Esophagus squamous epithelium (tissue), 5 donors: ENCODE measurements at places on chromosomes 5 and 9.

DNA sequence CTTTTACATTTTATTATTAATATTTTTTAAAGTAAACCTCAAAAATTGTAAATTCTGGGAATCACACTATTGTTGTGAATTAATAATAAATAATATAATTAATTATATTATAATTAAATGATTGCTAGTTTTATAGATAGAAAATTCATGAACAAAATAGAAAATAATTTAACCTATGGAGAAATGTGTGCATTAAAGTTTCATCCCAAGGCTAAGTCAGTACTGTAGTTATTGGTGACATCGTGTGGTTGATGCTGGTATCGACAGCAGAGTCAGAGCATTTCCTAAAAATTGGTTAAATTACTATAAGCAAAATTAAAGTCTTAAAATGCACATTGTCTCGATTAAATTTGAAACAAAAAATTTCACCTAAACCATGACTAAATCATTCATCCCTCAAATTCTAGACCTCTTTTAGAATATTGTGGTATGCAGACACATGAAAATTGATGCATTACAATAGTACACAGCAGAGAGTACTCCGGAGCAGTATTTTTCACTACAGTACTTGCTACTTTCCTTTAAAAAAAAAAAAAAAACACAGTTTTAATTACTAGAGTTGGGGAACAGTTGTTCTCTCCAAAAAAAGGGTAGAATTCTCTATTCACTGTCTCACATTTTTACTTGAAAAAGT lies 73.9 kb downstream of the RORB start:
- DNase-seq = no peak

- DNase-seq = no peak
These were observed 255.9 kb downstream of the PSAT1 start for GRCh38 chr9:78552802-78553201.

DNA sequence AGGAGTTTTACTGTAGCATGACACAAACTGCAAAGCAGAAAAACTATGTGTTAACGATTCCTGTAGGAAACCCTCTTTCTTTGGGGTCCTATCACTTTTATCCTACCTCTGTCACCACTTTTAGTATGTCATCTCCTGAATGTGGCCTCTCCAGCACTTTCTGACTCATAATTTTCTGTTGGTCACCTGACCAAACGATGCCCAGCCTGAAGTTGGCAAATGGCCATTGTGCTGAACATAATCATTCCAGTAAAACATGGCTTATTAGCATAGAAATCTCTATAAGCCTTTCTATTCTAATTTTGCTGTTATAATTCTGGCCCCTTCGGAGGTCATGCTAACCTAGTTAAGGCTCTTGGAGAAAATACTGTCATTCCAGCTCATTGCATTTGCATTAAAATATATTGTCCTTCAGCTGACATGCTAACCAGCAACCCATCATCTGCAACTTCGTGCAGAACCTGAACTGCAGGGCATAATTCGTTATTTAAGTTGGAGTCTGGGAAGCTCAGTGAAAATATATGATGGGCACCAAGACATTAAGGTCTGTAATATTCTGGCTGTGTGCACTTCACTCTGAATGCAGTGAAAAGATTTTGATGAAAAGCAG lies 140.3 kb downstream of the NMUR2 start:
- DNase-seq = no peak

DNA sequence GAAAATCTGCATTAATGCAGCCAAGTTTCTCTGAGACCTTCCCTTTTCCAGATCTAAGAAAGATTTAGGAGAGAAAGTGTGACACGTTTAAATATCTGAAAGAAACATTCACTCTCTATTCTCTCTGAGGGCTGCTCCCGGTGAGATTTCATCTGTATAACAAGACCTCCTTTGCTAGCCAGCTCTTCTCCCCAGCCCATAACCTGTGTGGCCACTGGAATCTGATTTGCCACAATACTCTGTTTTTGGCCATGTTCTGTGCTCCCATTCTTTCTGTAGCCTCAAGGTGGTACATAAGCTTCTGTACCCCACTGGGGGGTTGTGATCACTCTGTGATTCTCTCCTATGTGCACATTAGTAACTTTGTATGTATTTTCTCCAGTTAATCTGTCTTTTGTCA lies 291.0 kb upstream of the SEMA6A start:
- DNase-seq = no peak

DNA sequence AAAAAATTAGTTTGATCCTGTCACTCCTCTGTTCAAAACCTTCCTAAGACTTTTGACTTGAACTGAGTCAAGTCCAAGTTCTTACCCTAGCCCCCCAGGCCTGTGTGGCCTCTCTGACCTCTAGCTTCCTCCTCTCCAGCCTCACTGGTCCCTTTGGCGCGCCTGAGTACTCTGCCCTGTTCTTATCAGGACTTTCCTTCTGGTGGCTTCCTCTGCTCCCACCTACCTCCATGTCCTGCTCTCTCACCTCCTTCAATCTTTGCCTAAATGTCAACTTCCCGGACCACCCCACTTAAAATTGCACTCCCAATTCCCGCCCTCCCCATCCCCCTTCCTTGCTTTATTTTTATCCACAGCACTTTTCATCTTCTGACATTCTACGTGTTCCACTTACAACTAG lies 526.1 kb upstream of the KLF4 start:
- DNase-seq = no peak

GRCh38 chr5:61333954-61334867 lies 2.2 kb downstream of the ZSWIM6 start:
- DNase-seq = no peak

GRCh38 chr5:127026166-127026565 lies 4.2 kb downstream of the MARCHF3 start:
- no peak for DNase-seq

GRCh38 chr5:91110686-91111085 lies 272.4 kb downstream of the ARRDC3 start:
- DNase-seq = no peak

GRCh38 chr9:18480662-18481093 lies 6.7 kb downstream of the ADAMTSL1 start:
- DNase-seq = no peak

- no peak for DNase-seq
These were observed 135.2 kb downstream of the PTTG1 start for GRCh38 chr5:160556846-160557245.

GRCh38 chr5:9624196-9624947 lies 5.8 kb downstream of the TAS2R1 start:
- DNase-seq = no peak

- DNase-seq = no peak
These were observed 55.8 kb downstream of the NUP214 start for GRCh38 chr9:131181091-131181681.

DNA sequence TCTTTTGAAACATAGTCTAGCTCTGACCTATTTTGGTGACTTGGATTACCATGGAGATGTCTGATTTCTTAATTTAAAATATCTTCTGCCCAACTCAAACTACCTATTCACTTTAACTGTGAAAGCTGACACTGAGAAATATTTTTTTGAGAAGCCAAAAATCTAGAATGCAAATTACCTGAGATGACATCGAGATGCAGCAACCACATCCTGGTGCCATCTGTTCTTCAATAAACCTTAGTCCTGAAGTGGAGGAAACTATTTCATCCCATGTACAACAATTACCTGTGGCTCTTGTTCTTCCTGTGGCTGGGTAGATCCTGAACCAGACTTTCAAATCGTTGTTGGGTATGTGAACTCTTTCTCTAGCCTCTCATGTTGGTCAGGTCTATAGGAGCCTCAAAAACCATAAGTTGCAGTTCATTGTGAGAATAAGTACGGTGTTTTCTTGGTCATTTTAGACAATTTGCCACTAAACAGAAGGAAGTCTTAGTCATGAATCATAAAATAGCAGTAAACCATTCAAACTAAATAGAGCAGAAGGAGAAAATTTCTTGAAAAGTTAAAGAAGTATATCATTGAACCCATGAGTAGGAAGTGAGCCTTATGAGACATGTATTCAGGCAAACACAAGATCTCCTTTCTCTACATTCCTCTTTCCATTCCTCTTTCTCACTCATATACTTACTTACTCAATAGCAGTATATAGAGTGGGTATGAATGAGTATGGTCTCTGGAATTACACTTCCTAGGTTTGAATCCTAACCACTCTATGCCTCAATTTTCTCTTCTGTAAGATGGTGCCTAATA lies 176.0 kb downstream of the HMHB1 start:
- DNase-seq = no peak

DNA sequence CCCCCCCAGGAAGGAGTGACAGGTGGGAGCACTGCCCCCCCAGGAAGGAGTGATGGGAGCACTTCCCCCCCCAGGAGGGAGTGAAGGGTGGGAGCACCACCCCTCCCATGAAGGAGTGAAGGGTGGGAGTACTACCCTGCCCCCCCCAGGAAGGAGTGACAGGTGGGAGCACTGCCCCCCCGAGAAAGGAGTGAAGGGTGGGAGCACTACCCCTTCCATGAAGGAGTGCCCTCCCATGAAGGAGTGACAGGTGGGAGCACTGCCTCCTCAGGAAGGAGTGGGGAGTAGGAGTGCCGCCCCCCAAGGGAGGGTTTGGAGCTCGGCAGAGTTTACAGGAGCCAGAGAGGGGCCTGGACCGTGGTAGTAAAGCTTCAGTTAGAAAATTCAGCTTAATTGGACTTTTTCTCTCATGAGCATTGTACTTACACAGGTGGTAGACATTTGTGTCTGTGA lies 100.7 kb downstream of the CACNA1B start:
- no peak for DNase-seq

DNA sequence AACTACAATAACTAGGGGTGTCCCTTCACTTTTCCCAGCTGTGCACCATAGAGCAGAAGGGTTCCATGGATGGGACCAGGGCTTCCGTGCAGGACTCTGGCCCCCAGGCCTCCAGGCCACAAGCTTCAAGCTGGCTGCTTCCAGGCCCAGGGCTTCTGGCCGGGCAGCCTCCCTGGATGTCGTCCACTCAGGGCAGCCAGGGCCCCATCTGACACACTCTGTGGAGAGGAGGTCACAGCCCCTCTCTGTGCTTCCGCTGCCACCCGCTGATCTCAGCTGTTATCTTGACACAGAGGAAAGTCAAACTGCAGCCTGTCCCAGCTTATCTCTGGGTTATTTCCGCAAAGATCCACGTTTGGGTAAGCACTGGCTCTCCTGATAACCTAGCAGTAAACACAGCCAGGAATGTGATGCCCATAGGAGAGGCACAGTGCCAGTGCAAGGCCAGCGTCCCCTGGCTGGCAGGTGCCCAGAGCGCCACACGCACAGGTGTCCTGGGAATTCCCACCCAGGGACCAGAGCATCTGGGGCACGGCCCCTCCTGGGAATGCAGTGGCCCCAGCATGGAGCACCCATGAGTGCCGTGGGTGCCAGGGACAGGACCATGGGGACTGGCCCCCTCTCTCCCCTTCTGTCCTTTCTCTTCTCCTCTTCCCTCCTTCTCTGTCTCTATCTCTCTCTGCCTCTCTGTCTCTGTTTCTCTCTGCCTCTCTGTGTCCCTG lies 15.6 kb upstream of the SLC6A19 start:
- no peak for DNase-seq

- DNase-seq = no peak
These were observed 258.6 kb downstream of the FSTL4 start for GRCh38 chr5:133353741-133354140.

DNA sequence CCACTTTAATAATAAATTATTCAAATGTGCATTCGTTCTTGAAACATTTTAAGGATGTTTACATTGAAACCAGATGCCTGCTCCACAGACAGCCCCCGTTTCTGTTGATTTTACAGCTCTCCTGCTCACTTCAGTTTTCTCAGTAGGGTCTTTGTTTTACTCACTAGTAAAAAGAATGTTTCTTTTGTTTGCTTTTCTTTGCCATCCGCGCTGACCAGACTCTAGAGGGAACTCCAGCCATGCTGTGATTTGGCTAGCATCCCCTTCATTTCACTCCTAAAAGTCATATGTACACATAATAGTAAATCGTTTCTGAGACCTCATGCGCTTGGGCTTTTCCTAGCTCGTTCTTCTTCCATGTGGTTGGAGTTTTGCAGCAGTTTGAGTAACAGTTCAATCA lies 28.7 kb upstream of the PALM2AKAP2 start:
- DNase-seq = no peak
